NCI-H526 (cell line): ENCODE measurements at places on chromosomes 5 and 9.

DNA sequence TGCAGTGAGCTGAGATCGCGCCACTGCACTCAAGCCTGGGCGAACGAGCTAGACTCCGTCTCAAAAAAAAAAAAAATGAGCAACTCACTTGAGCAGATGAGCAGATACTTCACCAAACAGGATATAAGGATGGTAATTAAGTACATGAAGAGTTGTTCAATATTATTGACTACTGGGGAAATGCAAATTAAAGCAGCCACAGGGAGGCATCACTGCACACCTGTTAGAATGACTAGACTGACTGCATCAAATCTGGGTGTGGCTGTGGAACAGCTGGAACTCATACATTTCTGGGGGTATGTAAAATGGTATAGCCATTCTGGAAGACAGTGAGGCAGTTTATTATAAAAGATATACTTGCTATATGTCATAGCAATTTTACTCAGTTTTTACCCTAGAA lies 93.0 kb downstream of the WNK2 start:
- DNase-seq, result peak; percentile 37

DNA sequence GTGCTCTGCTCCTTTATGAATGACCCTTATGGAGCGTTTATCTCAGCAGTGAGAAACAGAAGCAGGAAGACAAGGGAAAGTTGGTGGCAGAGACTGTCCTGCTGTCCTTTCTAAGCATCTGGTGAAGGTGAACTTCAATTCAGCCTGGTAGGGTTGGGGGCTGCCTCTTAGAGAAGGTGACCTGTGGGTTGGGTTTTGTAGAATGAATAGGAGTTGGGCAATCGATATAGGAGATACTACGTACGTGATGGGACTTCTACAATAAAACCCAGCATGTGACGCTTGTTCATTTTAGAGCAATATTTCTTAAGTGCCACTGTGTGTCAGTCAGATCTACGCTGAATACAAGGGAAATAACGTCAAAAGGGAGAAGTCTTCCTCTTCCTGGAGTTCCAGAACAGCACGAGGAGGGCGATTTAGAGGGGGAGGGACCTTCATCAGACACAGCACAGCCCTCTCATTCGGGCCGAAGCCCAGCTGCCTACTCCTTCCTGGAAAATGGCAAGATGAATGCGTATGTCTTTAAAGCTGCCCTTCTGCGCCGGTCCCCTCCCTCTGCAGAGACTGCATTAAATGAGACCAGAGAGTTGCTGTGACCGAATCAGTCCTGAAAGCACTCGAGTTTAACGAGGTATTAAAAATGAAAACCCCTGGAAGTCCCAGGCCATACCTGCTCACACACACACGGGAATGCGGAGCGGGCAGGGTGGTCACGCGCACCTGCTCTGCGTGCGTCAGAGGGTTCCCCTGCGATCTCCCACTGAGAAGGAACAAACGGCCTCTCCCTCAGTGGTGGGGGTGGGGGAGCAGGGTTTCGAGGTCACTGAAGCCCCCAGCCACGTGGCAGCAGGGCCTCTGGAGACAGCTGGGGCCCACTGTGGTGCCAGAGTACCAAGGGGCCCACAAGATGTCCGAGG lies 85.3 kb upstream of the SARDH start:
- no peak for DNase-seq

GRCh38 chr9:95336281-95336680 lies 18.8 kb upstream of the FANCC start:
- no peak for DNase-seq

- DNase-seq, result no peak
These were observed 106.0 kb downstream of the PHF2 start for GRCh38 chr9:93682155-93682968.

DNA sequence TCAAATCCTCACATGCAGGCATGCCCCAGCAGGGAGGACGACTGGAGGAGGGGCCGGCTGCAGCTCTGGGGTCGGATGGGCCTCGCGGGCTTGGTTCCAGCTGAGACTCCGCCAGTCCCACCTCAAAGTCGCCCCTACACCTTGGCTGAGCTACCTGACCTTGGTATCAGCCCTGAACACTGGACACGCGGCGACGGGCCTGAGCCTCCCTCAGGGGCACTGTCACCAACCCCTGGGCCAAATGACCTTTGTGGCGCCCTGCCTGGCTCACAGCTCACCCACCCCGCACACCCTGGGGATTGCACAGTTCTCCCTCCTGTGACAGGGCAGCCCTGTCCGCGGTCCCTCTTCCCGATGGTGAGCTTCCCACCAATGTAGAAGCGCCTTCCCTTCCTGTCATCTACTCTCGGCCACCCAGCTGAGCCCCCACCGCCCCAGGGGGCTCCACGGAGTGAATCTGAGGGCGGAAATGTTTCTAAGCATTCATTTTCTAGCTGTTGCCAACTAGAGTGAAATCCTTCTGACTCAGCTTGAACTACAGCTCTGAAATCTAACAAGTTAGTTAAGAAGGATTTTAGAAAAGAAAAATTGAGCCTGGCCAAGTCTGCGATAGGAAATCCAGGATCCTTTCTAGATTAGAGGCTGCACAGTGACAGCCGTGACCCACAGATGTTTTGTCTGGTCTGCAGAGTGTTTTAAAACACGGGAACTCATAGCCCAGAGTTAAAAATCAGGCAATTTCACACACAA lies 138.9 kb upstream of the PHYKPL start:
- DNase-seq, result no peak

DNA sequence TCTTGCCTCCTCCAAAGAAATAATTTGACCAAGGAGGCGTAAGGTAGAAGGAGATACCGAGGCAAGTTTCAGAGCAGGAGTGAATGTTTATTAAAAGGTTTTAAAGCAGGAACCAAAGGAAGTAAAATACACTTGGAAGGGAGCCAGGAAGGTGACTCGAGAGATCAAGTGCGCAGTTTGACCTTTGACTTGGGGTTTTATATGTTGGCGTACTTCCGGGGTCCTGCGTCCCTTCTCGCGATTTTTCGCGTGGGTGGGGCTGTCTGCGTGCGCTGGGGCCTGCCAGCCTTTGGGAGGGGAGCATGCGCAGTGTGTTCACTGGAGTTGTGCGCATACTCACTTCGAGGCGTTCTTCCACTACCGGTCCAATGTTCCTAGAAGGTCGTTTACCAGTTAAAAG lies 166.0 kb upstream of the IRX2 start:
- DNase-seq, result no peak

- DNase-seq, result no peak
These were observed 177.2 kb downstream of the MAPKAP1 start for GRCh38 chr9:125529589-125530515.

DNA sequence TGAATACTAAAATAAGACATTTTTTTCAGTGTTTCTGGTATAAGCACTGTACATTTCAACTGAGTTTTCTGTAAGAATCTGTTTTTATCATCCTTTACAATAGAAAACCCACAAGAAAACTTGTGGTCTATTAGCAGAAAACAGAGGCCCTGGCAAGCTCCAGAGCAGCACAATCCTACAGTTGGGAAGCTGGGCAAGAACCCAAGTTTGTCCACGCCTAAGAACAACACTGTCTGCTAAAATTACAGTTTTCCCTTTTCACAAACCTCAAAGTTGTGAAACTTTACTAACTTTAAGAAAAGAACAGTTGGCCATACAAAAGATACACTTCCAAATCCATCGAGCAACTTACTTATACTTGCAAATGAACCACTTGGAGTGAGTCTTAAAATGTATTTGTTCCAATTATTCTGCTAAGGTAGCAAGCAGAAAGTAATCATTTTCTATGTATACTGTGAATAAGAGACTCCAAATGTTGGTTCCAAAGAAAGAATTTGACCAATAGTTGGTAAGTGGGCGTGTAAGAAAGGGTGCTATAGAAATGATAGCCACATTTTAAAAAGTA lies 982.0 kb upstream of the ARRDC3 start:
- no peak for DNase-seq

DNA sequence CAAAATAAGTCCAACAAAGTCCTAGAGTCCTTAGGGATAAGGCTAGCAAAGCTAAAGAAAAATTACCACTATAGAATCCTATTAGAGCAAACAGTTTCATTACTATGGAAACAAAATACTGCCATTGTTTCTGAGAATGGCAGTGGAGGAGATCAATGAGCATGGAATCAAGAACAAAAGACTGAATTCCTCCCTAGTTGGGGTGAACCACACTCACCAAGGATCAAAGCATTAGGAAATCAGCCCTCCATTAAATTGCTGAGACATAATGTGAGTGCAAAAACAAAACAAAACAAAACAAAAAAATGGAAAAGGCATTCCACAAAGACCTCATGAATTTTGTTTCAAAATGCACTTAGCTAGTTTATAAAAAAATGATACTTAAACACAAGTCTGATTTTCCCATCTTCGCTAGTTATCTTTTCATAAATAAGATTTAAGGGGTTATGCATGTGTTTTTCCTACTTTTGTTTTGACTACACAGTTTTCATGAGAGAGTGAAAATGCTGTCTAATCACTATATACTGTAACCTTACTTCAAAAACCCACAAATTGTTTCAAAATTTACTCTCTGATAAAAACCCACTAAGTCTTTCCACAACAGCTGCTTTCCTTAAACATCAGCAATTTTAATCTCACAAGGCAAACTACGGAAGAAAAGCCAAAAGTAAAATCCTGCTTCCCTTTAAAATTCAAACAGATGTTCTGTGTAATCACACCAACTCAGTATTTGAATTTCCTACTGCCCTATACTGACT lies 9.7 kb downstream of the SERINC5 start:
- DNase-seq, result no peak

DNA sequence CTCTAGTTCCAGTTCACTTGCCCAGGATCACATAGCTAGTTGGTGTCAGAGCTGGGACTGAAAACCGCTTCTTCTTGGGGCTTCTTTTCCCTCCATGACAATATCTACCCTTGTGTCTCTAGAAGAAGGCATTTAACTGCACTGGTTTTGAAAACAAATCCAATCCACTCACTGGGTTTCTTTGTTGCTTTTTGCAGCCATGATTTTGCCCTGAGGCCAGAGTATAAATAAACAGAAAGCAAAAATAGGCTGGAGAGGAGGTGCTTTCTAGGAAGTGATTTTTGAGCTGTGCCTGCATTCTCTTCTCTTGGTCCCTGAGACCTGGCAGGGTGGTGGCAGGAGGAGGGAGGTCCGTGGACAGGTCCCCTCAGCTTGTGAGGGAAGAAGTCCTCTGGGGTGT lies 6.9 kb upstream of the TRIO start:
- DNase-seq, result no peak

DNA sequence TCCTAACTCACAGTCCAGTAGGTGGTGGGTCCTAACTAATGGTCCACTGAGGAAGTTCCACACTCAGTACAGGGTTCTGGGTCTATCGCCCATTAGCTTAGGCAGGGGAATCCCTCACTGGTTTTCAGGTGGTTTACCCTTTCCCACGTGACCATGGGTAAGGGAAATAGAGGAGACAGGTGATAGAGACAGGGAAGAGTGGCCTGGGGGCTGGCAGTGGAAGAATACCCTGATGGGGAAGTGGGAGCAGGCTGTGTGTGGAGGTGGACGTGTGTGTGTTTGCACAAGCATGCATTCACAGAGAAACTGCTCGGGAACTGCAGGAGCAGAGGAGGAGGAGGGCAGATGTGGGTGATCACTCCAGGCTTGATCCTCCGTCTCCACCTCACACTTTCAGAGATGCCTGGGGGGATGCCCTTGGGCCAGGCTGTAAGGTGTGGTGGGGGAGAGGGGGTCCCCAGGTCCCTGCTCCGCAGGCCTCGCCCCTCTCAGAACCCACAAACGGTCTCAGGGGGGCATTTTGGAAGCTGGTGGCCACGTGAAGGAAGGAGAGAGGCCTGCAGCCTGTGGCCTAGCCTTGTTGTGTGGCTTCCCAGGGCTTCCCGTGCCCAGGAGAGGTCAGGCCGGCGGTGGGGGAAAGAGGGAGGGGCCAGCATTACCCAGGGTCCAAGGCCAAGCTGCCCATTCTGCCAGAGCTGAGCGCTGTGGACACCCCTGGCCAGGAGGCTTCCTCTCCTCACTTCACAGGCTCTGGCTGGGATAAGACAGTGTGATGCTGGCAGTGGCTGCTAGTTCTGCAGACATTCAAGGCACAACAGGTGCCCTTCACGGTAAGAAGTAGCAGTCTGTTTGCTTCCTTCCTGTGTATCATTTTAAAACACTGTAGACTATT lies 80.0 kb downstream of the OTULIN start:
- DNase-seq, result no peak

GRCh38 chr9:79193001-79193400 lies 378.8 kb upstream of the TLE4 start:
- no peak for DNase-seq

- DNase-seq, result no peak
These were observed 22.9 kb downstream of the ATG10 start for GRCh38 chr5:81994679-81995078.

DNA sequence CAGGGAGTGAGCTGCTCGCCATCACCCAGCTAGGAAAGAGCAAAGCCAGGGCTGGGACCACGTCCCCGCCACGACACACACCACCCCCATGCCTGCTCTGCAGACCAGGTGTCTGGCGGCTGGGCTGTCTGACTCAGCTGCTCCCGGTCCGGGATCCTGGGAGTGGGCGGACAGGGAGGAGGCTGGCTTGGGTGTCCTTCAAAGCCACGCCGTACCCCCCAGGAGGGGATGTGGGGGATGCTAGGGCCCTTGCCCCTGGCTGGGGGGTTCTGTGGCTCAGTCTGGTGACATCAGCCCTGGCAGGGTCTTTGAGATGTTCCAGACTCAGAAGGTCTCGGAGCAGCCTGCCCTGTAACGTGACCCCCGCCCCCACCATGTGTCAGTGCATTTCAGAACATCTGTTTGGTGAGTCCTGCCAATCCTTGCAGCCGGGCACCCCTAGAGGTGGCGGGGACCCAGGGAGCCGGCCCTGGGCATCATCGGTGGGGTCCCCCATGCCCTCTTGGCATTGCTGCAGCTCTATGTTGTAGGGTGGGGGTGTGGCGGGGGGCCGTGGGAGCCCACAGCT lies 62.3 kb downstream of the HMCN2 start:
- no peak for DNase-seq

- no peak for DNase-seq
These were observed 123.0 kb downstream of the C9orf50 start for GRCh38 chr9:129497813-129498450.

DNA sequence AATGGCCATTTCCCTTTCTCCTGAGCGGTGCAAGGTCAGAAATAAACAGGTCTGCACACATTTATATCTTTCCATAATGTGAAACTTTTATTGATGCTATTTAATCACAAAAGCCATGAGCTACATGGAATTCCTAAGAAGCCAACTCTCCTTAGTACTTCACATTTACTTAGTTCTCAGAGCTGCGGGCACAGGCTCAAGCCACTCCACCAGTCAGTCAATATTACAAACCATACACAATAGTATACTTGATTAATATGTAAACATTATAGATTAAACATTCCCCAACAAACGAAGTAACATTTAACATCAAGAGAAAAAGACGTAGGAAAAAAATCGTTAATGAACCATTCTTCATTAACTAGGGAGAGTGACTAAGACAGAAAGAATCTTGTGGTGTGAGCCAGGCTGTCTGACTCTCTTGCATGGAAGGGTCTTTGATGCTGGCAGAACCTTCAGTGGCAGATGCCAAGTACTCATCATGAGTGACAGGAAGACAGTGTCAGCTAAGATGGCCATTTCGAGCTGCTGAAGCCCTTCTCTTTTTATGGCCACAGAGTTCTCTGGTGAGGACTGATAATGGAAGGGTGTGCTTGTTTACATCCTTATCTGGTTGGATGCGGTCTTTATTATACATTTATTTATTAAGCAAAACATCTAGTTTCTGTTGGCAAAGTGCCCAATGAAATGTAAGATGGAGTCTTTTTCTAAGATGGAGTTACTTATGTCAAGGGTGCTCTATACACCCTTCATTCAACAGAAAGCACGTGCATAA lies 115.5 kb upstream of the TUT7 start:
- no peak for DNase-seq
